GM12878 (cell line): ENCODE measurements at places on chromosomes 3 and 15. TPM values are rescaled to one million over a fixed set of nuclear protein-coding genes. Genes with fewer than 3 reads are reported as not detected.

ATP13A4 gene
- polyA plus RNA-seq, result 0.70 TPM in 1 of 2 replicates, not detected in the other

KIF7 gene
- polyA plus RNA-seq, result 0.04 and 0.06 TPM in 2 replicates

OXTR gene
- polyA plus RNA-seq, result 1.7 and 2.8 TPM in 2 replicates

CCDC9B gene
- not detected in 2 replicates for polyA plus RNA-seq

SEMA3G gene
- polyA plus RNA-seq, result not detected in 2 replicates

NANOGP8 gene
- not detected in 2 replicates for polyA plus RNA-seq

NAA80 gene
- polyA plus RNA-seq, result 6.7 and 8.0 TPM in 2 replicates

ITGA11 gene
- 0.12 and 0.18 TPM in 2 replicates for polyA plus RNA-seq

DNA sequence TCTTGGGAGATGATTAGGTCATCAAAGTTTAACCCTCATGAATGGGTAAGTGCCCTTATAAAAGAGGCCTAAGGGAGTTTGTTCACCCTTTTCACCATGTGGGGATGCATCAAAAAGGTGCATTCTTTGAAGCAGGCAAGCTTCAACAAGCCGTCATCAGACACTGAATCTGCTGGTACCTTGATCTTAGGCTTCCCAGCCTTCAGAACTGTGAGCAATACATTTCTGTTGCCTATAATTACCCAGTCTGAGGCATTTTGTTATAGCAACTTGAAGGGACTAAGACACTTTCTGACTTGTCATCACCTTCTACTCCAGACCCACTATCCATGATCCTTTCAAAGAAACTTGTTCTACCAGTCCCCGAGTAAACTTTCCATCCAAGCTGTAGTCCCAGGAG is 44.6 kb upstream of the LRRC58 start:
- no peak overlapping the region for H3K27ac ChIP-seq
- DNase-seq, result no peak
- no peaks in the 10 kb centered on the region for H3K27me3 ChIP-seq

DNA sequence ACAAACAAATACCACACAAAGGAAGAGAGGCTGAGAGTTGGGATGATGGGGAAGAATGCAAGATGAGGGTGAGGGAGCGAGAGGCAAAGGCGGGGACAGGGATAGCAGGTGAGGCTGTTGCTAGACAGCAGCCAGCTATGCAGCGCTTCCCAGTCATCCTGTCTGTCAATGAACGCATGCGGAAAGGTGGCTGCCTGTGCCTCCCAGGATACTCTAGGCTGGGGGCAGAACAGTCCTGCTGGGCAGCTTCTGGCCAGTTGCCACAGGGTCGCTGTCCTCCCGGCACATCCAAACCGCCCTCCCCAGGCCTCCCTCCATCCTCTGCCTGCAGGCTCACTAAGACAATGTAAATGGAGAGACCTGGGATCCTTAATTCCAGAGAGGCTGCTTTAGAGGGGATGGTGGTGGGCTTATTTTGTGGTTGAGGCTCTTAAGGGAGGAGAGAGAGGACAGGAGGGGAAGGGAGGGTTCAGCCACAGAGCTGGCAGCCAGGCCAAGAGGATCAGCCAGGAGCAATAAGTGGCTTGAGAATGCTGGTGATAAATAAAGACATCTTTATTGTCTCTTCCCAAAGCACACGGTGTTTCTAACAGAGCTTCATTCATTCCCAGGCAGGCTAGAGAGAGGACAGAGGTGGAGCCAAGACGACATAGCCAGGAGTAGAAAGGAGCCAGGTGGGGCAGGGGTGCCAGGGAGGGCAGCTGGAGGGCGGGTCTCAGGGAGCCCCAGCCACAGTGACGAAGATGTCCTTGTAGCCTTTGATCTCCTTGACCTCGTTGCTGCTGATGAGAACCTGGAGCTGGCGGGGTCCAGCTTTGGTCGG is 9.2 kb upstream of the TGM5 start:
- no peak overlapping the region for H3K27ac ChIP-seq
- no peaks in the 10 kb centered on the region for H3K36me3 ChIP-seq
- no peaks in the 10 kb centered on the region for H3K27me3 ChIP-seq
- no peak overlapping the region for H3K4me3 ChIP-seq

DNA sequence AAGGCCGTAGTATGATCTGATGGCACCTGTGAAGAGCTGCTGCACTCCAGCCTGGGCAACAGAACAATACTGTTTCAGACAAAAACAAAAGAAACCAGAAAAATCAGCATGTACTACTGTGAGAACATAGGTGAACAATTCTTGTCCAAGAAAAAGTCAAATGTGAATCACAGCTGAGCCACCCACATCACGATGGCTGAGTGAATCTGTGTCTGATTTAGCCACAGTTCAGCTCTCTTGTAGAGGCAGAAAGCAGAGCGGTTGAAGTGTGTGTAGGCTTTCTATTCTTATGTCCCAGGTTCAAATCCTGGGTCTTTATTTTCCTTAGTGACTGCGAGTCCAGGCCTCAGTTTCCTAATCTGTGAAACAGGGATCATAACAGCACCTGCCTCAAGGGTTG is 4.4 kb upstream of the FURIN start:
- DNase-seq, result no peak
- no peaks in the 10 kb centered on the region for H3K36me3 ChIP-seq
- H3K4me3 ChIP-seq, result no peak overlapping the region
- no peaks in the 10 kb centered on the region; the same call in 1 of the 2 replicates for H3K4me1 ChIP-seq
- H3K27me3 ChIP-seq, result no peaks in the 10 kb centered on the region

GRCh38 chr3:157527131-157527881 is 24.1 kb upstream of the VEPH1 start:
- no peak overlapping the region for H3K27ac ChIP-seq
- no peaks in the 10 kb centered on the region for H3K36me3 ChIP-seq
- H3K4me3 ChIP-seq, result no peak overlapping the region
- DNase-seq, result no peak
- H3K4me1 ChIP-seq, result no peaks in the 10 kb centered on the region

- H3K27ac ChIP-seq, result peak overlapping the region; percentile 82
- no peak for DNase-seq
- peak overlapping the region; percentile 91 for H3K4me3 ChIP-seq
- no peaks in the 10 kb centered on the region for H3K36me3 ChIP-seq
- H3K27me3 ChIP-seq, result no peaks in the 10 kb centered on the region
These were observed 1.1 kb downstream of the WDR82 start for GRCh38 chr3:52277071-52277964.

DNA sequence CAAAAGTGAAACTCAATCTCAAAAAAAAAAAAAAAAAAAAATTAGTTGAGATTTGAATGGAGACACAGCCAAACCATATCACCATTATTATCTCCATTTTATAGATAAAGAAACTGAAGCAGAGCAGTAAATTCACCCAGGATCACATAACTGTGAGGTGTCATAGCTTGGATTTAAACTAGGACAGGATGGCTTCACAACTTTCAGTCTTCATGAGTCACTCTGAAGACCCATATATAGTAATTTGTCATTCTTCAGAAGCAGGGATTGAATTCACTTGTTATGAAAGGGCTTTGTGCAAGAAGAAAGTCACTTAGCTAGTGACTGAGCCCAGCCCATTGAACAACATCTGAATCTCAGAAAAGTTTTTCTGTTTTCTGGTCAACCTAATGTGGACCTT is 60.5 kb upstream of the LRIG1 start:
- H3K4me1 ChIP-seq, result no peaks in the 10 kb centered on the region
- H3K4me3 ChIP-seq, result no peak overlapping the region
- H3K27ac ChIP-seq, result no peak overlapping the region
- H3K36me3 ChIP-seq, result no peaks in the 10 kb centered on the region
- no peak for DNase-seq

GRCh38 chr3:148625095-148625736 is 72.5 kb upstream of the AGTR1 start:
- H3K27me3 ChIP-seq, result no peaks in the 10 kb centered on the region
- H3K36me3 ChIP-seq, result no peaks in the 10 kb centered on the region
- H3K27ac ChIP-seq, result no peak overlapping the region

DNA sequence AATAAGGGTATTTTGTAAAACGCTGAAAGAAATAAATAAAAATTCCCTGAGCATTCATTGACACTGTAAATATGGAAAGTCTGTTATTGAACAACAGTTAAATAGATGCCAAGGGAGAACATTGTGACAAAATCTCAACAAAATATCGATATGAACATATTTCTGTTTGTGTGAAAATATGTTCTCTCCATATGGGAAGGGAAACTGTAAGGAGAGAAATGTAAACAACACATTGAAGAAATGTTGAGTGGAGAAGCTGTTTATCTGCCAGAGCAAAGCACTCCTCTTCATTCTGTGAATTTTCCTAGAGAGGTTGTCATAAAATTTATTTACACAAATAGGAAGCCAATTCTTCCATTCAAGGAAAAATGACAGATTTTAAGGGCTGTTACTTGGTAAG is 57.1 kb upstream of the EOMES start:
- no peaks in the 10 kb centered on the region for H3K36me3 ChIP-seq
- no peaks in the 10 kb centered on the region for H3K4me1 ChIP-seq
- DNase-seq, result no peak

- H3K27me3 ChIP-seq, result no peaks in the 10 kb centered on the region
- H3K27ac ChIP-seq, result peak overlapping the region; percentile 94
- H3K4me1 ChIP-seq, result peaks cover 5% of the 10 kb centered on the region
- no peak for DNase-seq
- H3K4me3 ChIP-seq, result peak overlapping the region; percentile 76
These were observed 835 bp downstream of the ARIH2 start for GRCh38 chr3:48919215-48920138.

DNA sequence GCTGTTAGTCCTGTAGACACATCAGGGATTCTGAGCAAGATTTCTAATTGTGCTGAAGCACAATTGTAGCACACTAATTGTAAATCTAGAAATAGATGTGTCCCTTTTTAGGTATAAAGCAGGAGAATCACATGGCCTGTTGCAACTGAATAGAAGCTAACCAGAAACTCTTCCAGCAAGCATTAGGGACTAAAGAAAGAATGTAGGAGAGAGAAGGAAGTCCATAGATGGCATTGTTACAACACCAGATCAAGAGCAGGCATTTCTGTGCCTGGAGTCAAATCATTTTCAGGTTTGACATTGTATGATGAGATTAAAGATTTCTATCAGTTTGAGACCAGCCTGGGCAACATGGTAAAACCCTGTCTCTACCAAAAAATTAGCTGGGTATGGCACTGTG is 27.4 kb downstream of the CALML4 start:
- no peaks in the 10 kb centered on the region for H3K4me1 ChIP-seq
- no peak for DNase-seq
- peaks cover 31% of the 10 kb centered on the region for H3K36me3 ChIP-seq
- no peak overlapping the region for H3K4me3 ChIP-seq

DNA sequence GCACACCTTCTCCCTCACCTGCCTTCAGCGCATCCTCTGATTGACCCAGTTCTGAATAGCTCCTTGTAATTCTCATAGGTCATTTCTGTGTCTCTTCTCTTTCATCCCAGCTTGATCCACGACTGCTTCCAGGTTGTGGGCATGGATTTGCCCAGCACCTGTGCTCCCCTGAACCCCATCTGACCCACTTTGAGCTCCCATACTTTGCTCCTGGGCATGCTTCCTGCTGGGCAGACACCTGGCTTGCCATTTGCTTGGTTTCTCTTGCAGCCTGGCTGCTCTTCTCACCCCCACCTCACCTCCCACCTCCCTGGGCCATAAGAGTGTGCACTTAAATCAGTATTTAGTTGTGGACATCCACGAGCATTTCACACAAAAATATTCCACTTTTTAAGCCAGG is 635.5 kb downstream of the TBL1XR1 start:
- H3K36me3 ChIP-seq, result no peaks in the 10 kb centered on the region
- no peak overlapping the region for H3K27ac ChIP-seq
- DNase-seq, result no peak
- H3K4me1 ChIP-seq, result no peaks in the 10 kb centered on the region
- H3K4me3 ChIP-seq, result no peak overlapping the region
- no peaks in the 10 kb centered on the region for H3K27me3 ChIP-seq

GRCh38 chr3:61192222-61192621 is 59.0 kb downstream of the FHIT start:
- no peak overlapping the region for H3K27ac ChIP-seq
- DNase-seq, result no peak
- H3K4me1 ChIP-seq, result peaks cover 4% of the 10 kb centered on the region; the same call in 1 of the 2 replicates
- no peaks in the 10 kb centered on the region for H3K36me3 ChIP-seq

DNA sequence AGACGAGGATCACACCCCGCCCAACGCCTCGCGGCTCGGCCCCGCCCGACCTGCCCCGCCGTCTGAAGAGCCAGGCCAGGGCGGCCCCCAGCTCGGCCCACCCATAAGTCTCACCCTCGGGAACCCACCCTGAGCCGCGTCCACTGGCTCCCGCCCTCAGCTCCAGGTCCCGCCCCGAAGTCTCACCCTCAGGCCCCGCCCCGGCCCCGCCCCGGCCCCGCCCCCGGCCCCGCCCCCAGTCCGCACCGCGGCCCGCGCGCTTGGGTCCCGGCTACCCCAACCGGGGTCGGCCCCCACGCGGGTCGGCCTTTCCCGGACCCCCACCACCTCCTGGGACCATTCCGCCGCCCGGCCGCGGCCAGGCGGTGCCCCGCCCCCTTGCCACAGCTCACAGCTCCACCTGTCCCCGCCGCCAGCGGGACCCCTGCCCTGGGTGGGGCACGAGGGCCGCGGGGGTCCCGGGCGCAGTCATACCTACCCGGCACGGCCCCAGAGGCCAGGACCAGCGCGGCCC is 489 bp downstream of the CSPG5 start:
- H3K27me3 ChIP-seq, result peaks cover 9% of the 10 kb centered on the region
- H3K36me3 ChIP-seq, result no peaks in the 10 kb centered on the region
- no peak for DNase-seq
- H3K4me1 ChIP-seq, result no peaks in the 10 kb centered on the region
- peak overlapping the region; percentile 72; the same call in 1 of the 2 replicates for H3K4me3 ChIP-seq
